ENCODE measurements at places on chromosomes 13 and 19. TPM values are rescaled to one million over a fixed set of nuclear protein-coding genes. Genes with fewer than 3 reads are reported as not detected.

The CYP4F11 gene
- not detected for total RNA-seq

DNA sequence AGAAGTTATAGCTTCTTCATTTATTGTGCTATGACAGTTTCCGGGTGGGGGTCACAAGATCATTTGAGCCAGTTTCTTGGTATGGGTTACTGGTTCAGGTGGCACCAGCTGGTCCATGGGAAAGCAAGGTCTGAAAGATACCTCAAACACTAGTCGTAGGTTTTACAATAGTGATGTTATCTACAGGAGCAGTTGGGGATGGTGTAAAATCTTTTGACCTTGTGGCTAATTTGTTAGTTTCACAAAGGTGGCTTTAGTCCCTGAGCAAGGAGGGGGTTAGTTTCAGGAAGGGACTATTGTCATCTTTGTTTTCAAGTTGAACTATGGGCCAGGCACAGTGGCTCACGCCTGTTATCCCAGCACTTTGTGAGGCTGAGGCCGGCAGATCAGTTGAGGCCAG lies 24.6 kb downstream of the CHST8 start:
- no peak for DNase-seq

DNA sequence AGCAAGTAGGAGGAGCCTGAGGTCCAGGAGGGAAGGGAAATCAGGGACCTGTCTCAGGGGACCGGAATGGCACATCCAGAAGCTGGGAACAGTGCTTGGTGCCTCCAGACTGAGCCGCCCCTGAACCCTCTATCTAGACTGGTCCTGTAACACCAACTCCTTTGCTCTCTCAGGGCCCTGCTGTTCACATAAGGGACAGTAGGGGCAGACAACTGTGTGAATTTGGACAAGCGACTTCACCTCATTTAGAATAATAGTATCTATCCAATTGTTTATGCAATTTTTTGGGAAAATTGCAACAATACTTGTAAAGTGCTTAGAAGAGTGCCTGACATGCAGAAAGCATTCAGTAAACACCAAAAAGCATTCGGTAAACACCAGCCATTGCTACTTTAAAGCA lies 14.0 kb downstream of the SYMPK start:
- no peak for DNase-seq

DNA sequence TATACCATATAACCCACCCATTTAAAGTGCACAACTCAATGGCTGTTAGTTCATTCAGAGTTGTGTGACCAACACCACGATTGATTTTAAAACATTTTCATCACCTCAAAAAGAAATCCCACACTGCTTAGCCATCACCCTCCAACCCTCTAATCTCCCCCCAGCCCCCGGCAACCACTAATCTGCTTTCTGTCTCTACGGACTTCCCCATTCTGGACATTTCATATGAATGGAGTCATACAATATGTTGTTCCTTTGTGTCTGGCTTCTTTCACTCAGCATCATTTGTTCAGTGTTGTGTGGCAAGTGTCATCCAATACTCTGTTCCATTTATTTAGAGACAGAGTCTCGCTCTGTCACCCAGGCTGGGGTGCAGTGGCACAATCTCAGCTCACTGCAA lies 4.0 kb upstream of the PNMA8B start:
- DNase-seq: no peak

Measured in kidney epithelial cell (primary cell).